ENCODE measurements at places on chromosomes 16 and 17.

DNA sequence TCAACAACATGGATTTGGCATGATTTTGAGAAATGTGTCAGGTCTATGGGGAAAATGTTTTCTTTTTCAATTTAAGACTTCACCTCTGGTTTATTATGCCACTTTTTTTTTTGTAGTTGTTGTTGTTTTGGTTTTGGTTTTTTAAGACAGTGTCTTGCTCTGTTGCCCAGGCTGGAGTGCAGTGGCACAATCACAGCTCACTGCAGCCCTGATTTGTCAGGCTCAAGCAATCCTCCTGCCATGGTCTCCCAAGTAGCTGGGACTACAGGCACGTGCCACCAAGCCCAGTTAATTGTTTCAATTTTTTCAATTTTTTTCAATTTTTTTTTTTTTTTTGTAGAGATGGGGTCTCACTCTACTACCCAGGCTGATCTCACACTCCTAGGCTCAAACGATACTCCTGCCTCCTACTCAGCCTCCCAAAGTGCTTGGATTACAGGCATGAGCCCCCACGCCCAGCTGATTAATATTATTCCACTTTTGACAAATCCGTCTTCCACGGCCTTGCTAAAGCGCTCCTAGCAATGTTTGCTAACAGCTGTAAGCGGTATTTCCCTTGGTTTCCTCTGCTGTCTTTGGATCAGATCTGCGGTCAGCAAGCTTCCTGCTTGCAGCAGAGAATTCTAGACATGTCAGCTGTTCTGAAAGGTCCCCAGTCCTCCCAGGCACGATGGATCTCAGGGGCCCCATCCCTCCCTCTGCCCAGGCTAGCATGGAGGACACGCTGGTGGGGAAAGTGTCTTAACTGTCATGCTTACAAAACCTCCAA is 7.0 kb upstream of the MILR1 start:
- no peak for DNase-seq

DNA sequence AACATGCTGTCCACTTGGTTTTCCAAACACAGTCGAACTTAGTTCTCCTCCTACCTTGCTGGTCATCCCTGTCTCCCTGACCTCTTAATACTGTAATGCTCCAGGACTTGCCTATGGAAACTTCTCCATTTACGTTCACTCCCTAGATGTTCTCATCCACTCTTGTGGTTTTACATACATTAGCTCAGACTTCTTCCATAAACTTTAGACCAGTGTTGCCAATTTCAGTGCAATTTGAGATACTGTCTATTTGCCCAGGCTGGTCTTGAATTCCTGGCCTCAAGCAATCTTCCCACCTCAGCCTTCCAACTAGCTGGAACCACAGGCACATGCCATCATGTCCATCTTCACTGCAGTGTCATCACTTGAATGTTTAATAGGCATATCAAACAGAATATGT is 1.5 kb downstream of the MATCAP1 start:
- DNase-seq = no peak

DNA sequence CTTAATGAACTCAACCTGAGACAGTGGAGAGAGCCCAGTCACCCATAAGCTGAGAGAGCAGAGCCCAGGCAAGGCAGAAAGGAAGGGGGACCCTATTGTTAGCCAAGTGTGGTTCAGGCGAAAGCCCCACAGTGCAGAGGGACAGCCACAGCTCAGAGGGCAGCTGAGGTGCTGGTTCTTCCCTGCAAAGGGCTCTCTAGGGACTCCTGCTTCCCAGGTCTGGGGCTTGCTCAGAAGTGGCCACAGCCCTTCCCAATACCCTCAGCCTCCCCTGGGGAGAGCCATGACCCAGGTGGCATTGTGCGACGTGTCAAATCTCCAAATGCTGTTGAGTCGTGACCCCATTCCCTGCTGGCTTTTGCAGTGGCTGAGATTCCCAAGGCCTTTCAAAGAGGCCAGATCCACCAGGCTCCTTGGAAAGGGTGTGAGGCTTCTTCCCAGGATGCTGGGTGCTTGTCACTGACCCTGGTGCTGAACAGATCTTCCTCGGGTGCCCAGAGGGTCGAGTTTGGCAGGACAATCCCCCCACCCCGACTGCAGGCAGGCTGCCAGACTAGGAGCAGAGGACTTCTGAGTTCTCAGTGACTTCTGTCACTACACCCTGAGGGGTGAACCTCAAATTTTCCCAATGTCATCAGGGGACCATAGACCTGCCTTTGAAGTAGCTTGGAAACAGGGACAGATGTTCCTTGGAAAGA is 2.5 kb upstream of the CCL17 start:
- no peak for DNase-seq

DNA sequence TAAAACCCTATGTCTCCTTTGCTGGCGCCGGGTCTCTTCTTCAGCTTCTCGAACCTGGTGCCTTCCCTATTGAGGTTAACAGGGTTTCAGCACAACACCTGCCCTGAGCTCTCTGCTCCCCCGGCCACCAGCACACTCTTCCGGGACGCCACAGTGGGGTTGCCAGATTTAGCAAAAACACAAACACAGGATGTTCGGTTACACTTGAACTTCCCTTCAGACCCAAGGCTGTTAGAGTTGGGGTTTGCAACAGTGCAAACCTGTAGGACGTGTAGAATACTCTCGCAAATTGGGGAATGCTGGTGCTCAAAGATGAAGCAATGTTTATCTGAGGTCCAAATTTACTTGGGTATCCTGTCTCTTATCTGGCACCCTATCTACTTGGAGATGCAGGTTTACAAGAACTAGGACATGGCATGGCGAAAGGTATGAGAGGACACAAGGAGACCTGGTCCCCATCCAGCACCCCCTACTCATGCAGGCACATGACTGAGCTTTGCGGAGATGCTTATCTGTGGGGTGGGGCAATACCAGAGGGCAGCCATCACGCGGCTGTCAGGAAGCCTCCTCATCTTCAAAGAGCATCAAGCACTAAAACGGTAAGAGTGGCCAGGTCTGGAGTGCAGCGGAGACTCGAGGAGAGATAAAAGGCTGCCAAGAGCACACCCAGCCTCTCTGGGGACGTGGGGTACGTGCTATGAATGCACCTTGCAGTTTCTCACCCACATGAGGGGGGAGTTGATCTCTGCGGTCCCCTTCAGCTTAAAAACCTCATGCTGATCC is 52.8 kb downstream of the SDK2 start:
- no peak for DNase-seq

DNA sequence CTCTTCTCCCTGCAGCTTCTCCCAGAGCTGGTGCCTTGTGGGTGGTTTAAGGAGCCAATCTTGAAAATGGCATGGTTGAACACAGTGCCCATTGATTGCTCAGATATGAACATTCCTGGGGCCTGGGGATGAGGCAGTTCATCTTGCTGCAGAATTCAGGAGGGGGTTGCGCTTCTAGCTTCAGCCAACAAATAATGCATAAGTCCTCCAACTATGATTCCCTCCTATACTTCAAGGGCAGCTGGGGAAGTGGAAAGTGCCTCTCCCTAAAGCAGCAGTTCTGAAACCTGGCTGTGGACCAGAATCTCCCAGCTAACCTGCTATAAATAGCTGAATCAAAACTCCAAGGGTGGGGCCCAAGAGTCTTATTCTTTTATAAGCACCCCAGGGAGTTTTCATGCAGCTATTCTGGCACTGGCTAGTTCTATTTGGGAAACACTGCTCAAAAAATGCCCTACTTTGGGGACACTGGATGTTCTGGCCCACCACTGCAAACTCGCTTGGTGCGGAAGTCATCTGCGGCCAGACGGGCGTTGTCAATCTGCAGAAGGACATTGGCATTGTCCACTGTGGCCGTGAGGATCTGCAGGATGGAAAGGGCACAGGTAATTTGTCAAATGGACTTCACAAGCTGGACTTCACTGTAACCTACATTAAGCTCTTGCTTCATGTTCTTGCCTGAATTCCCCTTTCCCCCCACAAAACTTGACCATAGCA is 130.3 kb downstream of the CCDC144A start:
- DNase-seq = no peak

- DNase-seq = no peak
These were observed 28.8 kb downstream of the CCL4 start for GRCh38 chr17:36132421-36132831.

GRCh38 chr17:28047806-28048205 is 5.3 kb downstream of the NLK start:
- no peak for DNase-seq

- no peak for DNase-seq
These were observed 181.4 kb downstream of the MAF start for GRCh38 chr16:79419148-79419547.

- DNase-seq = no peak
These were observed 305.0 kb upstream of the MON1B start for GRCh38 chr16:76885776-76886537.
